Erythroblast (primary cell): ENCODE measurements at places on chromosomes 1 and 21.

DNA sequence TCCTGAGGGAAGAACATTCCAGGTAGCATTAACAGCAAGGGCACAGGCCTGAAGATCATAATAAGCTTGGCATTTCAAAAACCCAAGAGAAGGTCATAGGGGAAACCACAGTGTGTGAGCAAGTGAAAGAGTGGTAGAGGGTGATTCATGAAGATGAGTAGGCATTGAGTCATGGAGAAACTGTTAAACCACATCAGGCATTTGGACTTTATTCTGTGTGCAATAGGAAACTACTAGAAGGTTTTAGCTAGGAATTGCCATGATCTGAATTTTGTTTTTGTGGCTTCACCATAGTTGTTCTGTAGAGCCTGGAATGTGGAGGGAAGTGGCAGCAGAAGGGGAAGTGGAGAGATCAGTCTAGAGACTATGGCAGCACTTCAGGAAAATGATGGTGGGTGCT is 359.0 kb upstream of the PTBP2 start:
- peak; percentile 1 for DNase-seq

DNA sequence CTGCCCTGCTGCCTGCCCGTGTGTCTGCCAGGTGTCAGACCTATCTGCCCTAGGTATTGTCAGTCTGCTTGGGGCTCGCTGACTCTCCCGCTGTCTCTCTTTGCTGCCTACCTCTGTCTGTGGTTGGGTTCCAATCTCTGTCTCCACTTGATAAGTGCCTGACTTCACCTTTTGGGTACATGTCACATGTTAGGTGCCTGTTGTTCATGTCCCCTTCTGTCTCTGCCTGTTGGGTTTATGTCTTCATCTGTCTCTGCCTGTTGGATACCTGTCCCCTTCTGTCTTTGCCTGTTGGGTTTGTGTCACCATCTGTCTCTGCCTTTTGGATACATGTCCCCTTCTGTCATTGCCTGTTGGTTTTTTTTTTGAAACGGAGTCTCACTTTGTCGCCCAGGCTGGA is 14.6 kb downstream of the RPS6KA1 start:
- DNase-seq: peak; percentile 14

DNA sequence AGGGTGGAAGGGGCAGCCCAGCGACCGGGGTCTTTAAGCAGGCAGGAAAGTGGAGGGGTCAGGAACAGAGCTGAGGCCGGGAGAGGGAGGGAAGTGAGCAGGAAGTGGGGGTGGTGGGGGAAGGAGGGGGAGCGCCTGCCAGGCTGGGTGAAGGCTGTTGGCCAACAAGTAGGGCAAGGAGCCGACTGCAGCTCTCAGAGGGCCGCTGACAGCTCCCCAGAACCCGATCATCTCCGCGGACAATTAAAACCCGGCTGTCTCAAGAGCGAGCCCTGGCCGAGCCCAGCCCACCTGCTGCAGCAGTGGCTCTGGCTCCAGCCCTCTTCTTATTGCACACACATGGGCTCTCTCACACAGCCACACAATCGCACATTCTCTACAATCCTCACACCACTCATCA is 51.6 kb downstream of the GRIK3 start:
- DNase-seq: no peak

- no peak for DNase-seq
Observed at GRCh38 chr1:182635871-182636270, 31.7 kb upstream of the RGS16 start.

GRCh38 chr1:176896216-176896615 is 268.3 kb downstream of the ASTN1 start:
- DNase-seq: no peak

GRCh38 chr1:168605443-168605842 is 29.0 kb downstream of the XCL1 start:
- DNase-seq: no peak

- DNase-seq: no peak
Observed at GRCh38 chr21:17858747-17859146, 39.6 kb upstream of the C21orf91 start.

GRCh38 chr21:41249476-41249875 is 67.1 kb upstream of the FAM3B start:
- no peak for DNase-seq

GRCh38 chr1:30665216-30666010 is 58.0 kb downstream of the MATN1 start:
- no peak for DNase-seq

DNA sequence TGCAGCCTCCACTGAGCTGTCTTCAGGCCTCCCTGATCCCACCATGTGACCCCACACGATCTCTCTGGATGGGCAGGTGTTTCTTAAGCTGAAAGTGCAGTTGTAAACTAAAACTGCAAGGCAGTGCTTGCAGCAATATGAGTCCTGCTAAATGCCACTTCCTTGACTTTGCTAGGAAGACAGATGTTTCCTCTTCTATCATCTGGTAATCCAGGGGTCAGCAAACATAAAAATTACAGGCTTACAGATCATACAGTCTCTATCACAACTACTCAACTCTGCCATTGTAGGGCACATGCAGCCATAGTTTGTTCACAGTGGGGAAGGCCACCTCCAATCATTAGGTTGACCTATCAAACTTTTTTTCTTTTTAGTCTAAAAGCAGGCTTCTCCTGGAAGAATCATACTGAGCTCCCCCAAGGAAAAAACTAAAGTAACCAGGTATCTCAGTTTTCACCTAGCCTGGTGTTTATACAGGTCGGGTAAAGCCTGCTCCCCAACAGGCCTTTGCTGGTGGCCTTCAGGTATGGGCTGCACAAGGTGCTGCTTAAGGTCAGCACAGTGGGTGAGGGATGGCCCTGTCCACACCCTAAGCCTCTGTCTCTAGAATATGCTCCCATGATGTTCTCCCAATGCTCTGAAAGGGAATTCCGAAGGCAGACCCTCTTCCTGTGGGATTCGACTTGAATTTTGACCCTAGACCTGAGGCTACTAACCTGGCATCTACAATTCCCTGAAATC is 10.8 kb downstream of the ABCA4 start:
- DNase-seq: no peak

GRCh38 chr1:201302163-201303152 is 19.2 kb downstream of the PKP1 start:
- DNase-seq: no peak

DNA sequence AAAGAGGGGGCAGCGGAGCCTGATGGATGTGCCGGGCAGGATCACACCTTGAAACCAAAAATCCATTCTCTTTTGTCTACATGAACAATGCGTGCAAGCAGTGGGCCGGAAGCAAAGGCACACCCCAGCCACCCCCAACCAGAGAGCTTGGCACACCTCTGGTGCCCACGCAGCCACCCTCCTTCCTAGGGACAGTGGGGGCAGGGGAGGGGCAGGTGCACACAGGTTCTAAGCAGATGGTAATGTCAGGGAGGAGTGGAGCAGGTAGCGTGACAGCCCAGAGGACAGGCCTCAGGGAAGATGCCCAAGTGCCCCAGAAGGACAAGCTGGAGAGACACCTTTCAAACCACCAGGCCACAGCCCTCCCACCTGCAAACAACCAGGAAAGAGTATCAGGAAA is 36.5 kb downstream of the SYF2 start:
- DNase-seq: no peak

DNA sequence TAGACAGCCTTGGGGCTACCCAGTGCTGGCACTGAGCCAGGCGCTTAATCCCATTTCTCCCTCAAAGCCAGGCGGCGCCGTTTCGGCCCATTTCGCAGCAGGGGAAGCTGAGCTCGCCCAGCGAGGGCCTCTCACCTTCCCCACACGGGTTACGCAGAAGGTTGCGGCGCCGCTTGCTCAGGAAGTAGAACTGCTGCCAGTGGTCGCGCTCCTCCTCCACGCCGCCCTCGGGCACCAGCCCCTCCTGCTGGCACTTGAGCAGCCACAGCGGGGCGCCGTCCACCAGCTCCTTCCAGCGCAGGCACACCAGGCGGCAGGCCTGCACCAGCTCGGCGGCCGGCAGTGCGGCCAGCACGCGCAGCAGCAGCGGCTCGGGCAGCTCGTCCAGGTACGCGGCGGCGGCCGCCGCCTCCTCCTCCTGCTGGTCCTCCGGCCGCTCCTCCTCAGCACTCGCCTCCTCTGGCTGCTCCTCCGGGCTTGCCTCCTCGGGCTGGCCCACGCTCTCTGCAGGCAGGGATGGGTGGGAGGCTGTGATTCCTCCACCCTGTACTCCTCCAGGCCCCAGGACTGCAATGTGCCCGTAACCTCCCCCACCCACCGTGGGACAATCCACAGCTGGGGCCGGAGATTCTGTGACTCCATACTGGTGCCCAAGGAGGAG is 3.8 kb downstream of the FBXO2 start:
- peak; percentile 75 for DNase-seq

- DNase-seq: no peak
Observed at GRCh38 chr1:154334079-154335024, 9.0 kb downstream of the ATP8B2 start.

- DNase-seq: peak; percentile 44
Observed at GRCh38 chr1:24541711-24542346, 14.1 kb upstream of the NCMAP start.

GRCh38 chr1:53617382-53617781 is 121.6 kb downstream of the GLIS1 start:
- DNase-seq: no peak
